ENCODE measurements at places on chromosomes 6 and 20.

DNA sequence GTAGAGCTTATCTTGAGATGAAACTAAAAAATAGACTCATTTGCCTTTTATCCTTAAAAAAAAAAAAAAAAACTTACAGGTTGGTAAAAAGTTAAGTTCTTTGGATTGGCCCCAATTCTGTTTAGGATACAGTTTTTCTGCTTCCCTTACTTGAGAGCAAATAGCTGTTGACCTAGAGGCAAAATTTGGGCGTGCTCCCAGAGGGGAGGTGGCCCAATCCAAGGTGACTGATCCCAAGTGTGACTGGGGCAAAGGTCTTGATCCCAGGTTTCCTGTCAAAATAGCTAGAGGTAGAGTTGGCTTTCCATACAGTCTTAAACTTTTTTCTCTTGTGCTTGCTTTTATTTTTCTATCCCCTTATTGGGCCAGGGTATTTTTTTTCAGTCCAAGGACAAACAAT, 363.8 kb upstream of the AGPAT4 start:
- no peak for DNase-seq

- DNase-seq: no peak
These were observed 239.2 kb upstream of the DEFB112 start for GRCh38 chr6:50288881-50289280.

GRCh38 chr20:42895020-42895419, 294.7 kb downstream of the PTPRT start:
- DNase-seq: no peak

- DNase-seq: no peak
These were observed 502.0 kb downstream of the QKI start for GRCh38 chr6:163916315-163917081.

GRCh38 chr20:19628570-19629134, 129.4 kb upstream of the RIN2 start:
- peak; percentile 33 for DNase-seq
